ENCODE measurements at places on chromosomes 6 and 20.
A peak's percentile ranks its signal among the peaks of the same experiment; 100 is the strongest.

DNA sequence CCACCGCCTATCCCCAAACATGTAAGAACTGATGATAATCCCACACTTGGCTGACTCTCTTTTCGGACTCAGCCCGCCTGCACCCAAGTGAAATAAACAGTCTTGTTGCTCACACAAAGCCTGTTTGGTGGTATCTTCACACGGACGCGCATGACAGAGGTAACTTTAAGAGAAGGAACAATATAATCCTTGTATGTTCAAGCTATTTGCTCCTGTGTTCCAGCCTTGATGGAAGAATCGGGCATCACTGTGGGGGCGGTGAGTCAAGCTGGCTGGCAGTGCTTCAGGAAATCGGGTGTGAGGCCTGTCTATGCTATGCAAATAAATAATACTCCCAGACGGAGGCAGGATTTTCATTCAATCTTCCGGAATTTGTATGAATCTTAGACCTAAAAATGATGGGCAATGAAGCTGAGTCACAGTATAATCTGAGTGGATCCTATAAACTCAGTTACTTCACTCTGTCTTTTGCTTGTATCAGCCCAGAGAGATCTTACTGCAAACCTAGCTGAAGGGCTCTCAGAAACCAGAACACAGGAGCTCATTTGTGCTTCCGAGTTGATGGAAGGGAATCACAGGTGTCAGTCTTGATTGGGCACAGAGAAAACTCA is 45.2 kb upstream of the NT5E start:
- DNase-seq, result no peak

- peak; percentile 28 for DNase-seq
These were observed 17.0 kb upstream of the ZNF318 start for GRCh38 chr6:43386492-43386891.

DNA sequence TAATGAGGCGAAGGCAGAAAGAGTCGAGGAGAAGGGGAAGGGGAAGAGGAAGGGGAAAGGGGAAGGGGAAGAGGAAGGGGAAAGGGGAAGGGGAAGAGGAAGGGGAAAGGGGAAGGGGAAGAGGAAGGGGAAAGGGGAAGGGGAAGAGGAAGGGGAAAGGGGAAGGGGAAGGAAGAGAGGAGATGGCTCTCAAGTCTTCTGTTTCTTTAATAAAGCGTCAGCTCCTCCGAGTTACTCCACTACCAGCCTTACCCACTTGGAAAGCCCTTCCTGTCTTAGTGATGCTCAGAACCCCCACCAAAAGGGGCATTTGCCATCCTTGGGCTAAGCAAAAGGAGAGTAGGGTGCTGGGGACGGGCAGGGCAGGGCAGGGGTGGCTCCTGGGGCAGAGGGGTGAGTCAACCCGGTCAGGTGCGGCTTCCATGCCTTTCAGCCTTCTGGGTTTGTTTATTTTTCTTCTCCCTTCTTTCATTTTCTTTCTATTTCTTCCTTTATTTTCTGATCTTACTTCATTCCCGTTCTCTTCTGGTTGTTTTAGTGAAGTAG is 476 bp upstream of the CLIC5 start:
- DNase-seq, result no peak

GRCh38 chr6:100084991-100085364 is 91.0 kb upstream of the MCHR2 start:
- no peak for DNase-seq

DNA sequence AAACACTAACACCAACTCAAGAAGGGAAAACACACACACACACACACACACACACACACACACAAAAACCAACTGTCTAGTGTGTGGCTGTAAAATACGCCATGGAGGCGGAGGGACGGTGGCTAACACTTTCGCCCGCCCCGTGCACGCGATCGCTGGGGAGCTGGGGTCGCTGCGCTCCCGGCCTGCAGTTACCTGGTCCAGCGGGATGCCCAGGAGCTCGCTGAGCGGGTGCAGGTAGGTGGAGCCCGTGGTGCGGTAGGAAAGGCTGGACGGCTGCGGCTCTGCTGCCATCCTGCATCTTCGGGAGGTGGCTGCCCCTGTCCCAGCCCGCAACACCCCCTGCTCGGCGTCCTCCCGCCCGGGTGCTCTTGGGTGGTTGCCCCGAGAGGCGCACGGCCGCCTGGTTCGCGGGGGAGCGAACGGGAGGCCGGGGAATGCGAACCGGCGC is 303 bp downstream of the MBOAT1 start:
- no peak for DNase-seq

DNA sequence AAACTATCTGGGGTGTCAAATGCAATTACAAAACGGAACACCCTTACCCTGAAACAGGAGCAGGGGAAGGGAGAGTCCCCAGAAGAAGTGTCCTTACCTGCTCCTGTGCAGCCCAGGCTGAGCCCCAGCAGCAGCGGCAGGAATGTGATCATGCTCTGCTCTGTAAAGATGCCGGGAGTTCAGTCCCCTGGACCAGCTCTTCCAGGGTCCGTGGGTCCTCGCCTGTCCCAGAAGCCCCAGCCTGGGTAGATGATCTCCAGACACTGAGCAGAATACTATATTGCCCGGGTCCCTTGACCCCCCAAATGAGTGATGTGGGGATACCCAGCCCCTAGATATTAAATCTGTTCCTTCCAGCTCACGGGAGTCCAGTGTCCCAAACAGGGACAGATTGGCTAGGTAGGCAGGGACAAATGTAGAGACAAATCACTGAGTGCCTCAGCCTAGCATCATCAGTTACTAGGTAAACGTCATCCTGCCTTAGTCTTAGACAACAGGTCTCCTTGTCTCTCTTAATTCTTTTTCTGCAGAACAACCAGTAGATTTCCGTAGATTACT is at the start of gene HLA-DMB:
HLA-DMB (minus strand) TSS at position 373 of the 558 bp plus-strand sequence; CDS start at position 152, 221 bp downstream.
- DNase-seq, result peak; percentile 73

Measured in Jurkat, Clone E6-1 (cell line).